Upper lobe of left lung (tissue), 6 donors: ENCODE measurements at places on chromosomes 13 and 19. TPM values are rescaled to one million over a fixed set of nuclear protein-coding genes. Genes with fewer than 3 reads are reported as not detected.

DNA sequence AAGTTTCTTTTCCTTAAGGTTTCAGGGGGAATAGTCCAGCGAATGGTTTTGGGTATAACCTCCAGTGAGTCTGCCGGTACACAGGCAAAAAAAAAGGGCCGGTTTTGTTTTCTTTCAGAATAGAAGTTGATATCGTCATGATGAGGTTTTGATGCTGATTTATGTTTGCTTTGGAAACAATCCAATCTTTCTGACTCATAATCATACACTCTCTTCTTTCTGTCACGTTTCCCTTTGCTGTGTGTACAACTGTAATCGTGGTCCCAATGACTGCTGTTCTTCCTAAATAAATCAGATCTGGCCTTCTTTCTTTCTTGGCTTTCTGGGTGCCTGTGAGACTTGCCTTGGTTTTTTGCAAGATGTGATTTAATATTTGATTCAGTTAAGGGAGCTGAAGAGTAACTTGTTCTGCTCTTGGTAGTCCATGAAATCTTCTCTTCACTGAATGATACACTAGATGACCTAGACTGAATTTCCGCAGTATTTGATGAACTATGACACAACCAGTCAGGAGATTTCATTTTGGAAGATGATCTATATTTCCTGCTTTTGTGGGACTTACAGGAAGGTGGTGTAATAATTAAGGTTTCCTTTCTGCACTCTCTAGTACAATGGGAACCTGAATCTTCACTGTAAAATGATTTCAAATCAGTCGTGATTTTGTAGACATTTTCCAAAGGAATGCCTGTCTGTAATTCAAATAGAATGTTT is 34.9 kb upstream of the METTL21C start:
- DNase-seq: no peak

- peak; percentile 93 for DNase-seq
These were observed 1.8 kb upstream of the SSBP4 start for GRCh38 chr19:18417250-18418028.

DNA sequence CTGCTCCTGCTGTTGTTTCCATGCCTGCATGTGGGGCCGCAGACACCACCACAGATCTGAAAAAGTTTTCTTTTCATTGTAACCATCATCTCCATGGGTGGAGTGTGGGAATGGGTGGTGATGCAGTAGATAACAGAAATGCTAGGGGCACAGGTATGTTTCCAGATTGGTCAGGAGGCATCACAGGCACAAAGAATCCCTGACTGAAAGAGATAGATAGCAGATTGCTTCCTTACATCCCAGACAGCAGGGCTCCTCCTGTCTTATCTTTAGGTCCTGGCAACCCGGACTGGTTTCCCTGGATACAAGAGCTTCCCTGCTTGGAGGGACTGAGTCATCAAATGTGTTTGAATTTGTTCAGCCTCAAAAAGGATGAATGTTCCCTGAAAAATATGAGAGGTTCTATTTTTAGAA is 1937.6 kb downstream of the PCDH9 start:
- no peak for DNase-seq

DNA sequence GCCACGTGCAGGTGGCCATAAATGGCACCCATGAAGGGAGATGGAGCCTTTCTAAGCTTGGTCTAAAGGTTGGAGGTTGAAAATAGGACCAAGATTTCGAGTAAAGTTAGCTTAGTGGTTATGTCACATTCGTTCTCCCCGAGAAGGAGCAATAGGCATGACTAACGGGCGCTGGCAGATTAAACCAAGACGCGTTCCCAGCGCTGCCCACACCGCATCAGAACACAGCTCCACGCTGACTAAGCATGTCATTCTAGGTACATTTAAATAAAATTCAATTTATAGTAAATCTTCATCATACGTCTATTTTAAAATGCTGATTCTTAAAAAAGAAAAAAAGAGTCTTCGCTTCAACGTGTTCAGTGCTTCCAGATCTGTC is 95.0 kb upstream of the IRS2 start:
- DNase-seq: no peak

DNA sequence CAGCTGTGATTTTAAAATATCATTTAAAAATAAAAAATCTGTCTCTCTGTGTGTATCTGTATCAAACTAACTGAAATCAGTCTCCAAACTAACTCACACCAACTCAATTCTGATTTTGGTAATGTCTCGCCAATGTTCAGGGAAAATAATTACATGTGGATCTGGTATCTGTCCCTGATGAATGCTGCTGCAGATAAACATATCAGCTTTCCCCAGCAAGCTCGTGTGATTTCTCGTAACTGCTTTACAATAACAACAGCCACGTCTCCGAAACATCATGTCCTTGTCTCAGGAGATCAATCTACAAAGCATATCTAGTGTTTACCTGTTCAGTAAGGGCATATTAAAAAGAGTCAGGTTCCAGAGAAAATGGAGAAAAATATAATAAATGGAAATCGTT is 129.0 kb downstream of the IRS2 start:
- DNase-seq: no peak

TYROBP gene
- total RNA-seq: 487 TPM

DNA sequence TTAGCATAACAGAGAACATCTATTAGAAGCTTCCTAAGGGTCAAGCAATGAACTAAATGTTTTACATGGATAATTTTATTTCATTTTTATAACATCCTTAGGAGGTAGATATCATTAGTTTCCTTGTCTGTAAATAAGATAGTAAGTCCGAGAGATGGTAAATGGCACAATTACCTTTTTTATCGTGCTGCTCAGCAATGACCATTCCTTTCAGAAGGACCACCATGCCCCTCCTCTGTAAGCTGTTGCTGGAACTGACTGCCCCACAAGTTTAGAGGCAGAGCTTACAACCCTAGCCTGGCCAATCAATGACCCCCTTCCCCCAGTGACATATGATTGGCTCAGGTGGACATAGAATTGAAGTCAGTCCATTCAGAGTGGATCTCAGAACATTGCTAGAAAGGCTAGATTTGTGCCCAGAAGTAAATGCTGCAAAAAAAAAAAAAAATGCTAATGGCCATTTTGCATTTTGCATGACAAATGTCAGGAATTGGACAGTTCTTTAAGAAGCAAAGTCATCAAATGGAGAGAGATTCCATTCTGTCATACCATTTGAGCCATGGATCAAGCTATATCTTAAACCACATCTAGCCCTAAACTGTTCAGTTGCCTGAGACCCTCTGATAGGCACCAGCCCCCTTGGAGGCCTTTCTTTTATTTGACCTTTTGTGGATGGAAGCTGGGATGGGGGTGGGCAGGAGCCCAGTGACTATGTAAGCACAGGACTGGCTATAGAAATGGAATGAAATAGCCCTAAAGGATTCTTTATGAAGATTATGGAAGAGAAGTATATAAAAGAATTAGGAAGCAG is 668.3 kb downstream of the UQCRFS1 start:
- no peak for DNase-seq
